Tibial nerve (tissue), 4 donors: ENCODE measurements at places on chromosomes 3 and 15.

- no peak for DNase-seq
Measured at GRCh38 chr3:100813828-100814227, 104.5 kb downstream of the TFG start.

GRCh38 chr15:81185631-81186295 is 10.9 kb upstream of the IL16 start:
- DNase-seq = no peak

DNA sequence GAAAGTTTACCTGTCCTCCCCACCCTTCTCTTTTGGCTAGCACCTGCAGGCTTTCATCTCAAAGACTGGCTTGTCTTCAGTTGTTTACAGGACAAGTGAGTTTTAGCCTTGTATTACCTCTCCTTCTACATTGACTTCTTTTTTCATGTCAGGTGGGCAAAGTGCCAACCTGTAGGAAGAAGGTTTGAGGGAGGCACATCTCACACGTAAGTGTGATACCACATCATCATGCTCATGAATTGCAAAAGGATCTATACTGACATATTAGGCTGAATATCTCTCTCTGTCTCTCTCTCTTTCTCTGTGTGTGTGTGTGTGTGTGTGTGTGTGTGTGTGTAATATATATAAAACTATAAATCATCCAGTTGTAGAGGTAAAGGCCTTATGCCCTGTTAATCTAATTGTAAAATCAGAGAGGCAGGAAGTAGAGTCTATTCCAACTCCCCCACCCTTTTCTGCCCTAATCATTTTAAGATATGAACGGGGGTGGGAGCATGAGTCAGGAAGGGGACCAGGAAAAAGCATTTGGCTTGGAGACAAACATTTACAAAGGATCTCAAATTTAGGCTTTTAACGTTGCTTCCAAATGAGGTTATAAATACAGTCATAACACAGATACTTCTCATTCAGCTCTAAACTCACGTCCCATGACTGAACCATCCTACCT is 107.0 kb upstream of the PFN2 start:
- DNase-seq = no peak

DNA sequence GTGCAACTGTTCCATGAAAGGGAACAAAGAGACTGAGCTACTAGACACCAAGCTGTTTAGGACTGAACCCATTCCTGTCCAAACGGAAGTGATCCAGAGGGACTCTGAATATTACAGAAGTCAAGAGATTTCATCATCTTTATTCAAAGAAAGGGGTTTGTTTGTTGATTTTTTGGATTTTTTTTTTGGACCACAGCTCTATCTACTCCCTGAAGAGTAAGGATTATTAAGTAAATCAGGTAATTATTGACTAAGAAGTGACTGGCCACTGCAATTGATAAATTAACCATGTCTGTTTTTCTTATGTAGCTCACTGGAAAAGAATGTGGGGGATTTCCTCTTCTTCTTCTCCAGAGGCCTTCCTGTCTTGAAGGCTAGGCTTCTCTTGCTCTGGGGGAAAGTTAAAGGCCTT is 146.6 kb upstream of the TPM1 start:
- no peak for DNase-seq

GRCh38 chr15:67024998-67025368 is 40.4 kb upstream of the SMAD3 start:
- DNase-seq = no peak

DNA sequence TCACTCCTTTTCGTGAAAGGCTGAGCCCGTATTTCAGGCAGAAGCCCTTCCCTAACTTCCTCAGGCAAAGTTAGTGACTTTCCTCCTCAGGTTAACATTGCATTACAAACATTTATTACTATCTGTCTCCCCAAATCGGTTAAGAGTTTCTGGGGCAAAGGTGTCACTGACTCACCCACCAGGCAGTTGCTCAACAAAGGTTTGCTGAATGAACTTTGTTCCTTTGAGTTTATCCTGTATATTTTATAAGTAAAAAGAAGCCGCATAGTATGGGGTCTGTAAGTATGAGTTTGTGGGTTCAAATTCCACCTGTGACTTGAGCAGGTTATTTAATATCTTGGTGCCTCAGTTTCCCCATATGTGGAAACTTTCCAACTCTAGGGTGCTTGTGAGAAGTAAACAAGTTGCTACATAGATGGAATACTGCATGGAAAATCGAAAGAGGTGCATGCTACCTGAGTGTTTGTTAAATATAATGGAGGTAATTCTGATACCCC is 177.7 kb downstream of the THRB start:
- DNase-seq = no peak

DNA sequence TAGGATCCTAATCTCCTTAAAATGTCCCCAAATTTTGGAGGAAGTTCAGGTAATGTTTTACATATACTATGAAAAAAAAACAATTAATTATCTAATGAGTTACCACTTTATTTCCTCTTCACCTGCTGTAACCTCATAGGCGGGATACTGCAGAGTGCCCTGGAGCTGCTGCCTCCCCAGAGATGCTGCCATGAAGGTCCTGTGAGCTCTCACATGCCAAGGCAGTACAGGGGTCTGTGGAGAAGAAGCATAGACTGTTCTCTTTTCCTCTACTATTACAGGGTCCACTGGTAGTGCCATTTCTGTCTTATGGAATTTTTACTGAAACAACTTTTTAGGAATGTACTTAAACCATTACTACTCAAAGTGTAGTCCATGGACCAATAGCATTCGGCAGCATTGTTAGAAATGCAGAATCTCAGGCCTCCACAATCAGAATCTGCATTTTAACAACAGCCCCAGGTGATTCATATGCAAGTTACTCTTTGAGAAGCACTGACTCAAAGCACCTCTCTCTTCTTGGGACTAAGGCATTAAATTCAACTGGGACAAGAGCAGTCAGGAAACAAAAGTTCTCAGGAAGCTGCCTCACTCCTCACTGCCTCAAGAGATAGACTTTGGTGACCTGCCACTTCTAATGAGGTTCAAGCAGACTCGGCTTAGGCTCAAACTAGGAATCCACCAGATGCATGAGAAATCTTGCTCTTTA is 30.3 kb upstream of the CPOX start:
- DNase-seq = no peak

DNA sequence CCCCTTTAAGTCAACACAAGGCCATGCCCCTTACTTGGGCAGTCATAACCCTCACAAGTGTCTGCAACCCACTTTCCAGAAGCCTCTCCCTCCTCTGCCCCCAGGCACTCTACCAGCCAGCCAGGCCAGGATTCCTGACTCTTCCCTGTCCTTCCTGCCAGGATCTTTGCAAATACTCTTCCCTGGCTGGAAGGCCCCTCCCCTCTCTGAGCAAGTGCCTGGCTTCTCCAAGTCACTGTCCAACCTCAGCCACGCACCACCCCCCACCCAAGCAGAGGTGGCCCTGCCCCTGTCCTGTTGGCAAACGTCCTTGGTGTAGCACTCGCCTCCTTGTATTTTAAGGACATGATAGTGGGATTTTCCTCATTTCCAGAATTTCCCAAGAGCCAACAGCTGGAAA is 54.7 kb upstream of the USP3 start:
- DNase-seq = no peak

DNA sequence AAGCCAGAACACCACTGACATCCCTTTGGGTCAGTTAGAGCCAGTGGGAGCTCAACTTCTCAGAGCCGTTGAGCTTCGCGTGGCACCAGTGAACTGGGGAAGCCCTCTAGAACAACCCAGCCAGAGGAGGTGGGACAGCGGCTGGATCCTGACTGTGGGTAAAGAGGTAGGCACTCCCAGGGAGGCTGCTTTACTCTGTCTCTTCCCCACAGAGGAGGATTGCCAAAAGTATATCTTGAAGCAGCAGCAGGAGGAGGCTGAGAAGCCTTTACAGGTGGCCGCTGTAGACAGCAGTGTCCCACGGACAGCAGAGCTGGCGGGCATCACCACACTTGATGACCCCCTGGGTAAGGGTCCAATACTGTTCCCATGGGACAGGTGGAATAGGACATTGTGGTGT is 1.2 kb downstream of the MYD88 start:
- DNase-seq = no peak

DNA sequence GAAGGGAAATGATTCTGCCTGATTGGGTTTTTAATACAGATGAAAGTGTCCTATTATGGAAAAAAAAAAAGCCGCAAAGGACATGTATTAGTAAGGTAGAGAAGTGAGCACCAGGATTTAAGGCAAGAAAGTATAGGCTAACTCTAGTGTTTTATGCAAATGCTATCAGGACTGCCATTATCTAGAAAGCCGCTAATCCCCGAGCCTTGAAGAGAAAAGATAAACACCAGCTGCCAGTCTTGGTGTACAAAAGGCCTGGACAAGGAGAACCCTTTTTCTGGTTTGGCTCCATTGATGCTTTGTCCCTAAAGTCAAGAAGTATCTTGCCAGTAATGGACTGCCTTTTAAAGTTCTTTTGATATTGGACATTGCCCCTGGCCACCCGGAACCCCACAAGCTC is 8.6 kb upstream of the TRIM59 start:
- DNase-seq = no peak
